ENCODE measurements at places on chromosomes 6 and 20. TPM values are rescaled to one million over a fixed set of nuclear protein-coding genes. Genes with fewer than 3 reads are reported as not detected.

The OPRL1 gene
- 0.36 TPM for total RNA-seq

The METTL24 gene
- 0.69 TPM for total RNA-seq

The C6orf52 gene
- not detected for total RNA-seq

The MYBL2 gene
- total RNA-seq = 77.0 TPM

The COX4I2 gene
- total RNA-seq = not detected
